ENCODE measurements at places on chromosomes 4 and X.

DNA sequence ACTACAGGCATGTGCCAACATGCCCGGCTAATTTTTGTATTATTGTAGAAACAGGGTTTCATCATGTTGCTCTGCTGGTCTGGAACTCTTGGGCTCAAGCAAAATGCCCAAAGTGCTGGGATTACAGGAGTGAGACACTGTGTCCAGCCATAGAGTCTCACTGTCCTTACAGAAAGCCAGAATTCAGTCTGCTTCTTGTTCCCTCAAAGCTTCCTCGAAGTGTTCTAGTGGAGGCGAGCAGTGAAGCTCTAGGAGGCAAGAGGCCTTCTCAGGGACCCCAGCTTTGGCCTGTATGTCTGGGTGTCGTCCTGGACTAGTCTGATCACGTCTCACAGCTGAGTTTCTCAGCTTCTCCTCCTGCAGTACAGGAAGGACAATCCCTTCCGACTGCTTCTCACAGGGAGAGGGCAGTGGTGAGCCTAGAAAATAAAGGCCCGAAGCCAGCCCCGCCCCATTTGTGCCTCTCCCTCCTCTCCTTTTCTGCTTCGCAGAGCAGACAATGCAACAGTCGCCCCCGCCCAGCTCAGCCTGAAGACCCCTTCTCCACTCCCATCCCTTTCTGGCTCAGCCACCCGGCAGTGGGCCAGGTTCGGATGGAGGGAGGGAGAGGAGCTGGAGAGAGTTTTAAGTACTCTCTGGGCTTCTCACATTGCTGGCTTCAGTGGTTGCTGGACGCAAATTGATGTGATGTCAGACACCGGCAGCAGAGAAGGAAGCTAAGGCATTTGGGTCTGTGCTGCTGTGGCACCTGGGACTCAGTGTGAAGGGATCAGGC is 11.1 kb upstream of the FAM3A start:
- peak; percentile 65 for DNase-seq

DNA sequence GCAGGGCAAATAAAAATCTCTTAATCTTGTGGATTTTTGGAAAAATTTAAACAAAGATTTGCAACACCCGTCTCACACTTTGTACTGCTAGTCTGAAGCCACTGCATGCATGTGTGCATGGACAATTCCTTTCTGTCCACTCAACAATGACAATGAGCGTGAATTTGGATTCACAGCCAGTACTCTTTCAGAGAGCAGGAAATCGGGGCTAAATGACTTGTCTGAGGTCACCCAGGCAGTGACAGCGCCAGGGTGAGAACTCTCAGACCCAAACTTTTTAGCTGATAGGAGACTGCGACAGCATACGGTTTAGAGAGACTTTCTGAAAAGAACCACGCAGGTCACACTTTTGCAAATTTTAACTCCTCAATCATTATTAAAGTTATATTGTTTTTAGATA is 90.9 kb downstream of the ZNF827 start:
- no peak for DNase-seq

DNA sequence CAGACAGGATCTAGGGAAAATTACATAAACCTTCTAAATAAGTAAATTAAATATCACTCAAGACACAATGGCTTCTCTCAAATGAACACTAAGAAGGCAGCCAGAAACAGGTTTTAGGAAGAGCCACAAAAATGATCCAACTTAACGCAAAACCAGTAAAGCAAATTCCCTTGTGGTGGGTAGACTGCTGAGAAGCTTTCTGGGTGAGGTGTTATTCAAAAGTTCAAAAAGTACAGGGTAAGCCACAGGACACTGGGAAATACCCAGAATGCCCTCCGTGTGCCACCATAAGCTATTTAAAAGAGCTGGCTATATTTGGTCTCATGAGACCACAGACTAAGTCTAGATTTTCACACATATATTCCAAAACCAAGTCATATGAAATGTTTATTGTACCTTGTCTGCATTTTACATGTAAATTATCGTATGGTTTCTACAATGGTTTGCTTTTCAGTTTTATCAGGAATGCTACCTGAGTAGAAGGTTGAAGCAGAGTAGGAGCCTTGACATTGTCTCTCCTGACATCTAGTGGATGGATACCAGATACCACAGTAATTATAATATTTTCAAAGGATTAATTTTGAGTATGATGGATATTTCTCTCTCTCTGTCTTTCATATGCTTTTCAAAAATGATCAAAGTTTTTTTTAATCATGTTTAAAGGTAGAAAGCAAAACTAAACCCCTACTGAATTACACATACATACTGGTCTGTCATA is 109.3 kb upstream of the KLHL13 start:
- no peak for DNase-seq

- no peak for DNase-seq
These were observed 77.1 kb upstream of the LSM6 start for GRCh38 chr4:146098397-146098796.

DNA sequence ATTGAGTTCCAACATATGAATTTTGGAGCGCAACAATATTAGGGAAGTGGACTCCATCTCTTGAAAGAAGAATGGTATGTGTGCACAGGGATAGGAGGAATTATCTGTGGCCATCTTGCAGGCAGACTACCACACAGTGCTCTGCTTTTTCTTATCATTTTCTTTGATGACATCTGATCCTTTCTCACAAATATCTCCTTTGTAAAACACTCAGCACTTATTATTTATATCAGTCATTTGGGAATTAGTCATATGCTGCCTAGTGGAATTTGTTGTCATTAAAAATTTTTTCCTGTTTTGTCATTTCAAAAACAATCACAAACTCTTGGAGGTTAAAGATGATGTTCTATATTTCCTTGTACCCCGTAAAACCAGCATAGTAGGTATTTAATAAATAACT is 444.3 kb upstream of the ATOH1 start:
- no peak for DNase-seq

DNA sequence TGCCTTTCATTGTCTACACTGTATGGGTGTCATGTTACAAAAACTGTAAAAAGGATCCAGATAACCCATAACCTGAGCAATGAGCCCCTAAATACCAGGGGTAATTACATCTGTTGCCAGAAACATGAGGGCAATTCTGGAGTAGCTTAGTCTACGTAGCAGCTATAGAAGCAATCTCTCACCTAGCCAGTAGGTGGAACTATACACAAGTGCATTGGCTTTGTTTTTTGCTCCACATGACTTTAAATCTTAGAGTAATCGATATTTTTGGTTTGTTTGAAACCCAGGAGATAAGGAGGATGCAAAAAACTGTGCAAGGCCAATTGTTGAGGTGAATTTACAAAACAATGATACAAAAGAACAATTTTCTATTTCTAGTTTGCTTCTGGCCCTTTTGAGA is 57.5 kb downstream of the GPR82 start:
- no peak for DNase-seq

DNA sequence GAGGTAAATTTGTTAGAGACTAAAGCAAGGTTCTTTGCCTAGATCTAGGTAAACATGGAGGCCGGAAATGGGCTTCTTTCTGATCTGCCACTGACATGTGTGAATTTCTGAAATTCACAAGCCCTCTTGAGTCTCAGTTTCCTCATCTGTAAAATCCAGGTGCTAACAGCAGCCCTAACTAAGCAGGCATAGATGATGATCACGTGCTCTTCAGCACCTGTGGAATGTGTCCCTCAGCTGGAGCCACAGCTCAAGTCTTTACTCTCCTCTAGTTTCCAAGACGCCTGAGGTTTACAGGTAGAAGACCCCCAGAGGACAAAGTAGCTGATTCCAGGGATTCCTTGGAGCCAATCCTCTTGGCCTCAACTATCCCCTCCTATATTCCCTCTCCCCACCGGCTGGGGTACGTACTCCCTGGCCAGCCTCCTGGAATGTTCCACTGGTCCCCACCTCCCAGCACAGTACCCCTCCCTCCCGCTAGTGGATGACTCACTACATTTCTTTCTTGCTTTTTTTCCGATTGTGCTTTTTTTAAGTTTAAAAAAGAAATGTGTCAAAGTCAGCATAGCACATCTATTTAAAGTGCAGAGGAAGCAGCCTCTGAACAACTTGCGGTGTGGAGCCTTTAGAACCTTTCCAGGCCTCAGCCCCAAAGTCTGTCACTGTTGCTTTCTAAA is 98.4 kb downstream of the PHKA2 start:
- no peak for DNase-seq

GRCh38 chrX:26070882-26071281 is 67.3 kb upstream of the MAGEB18 start:
- no peak for DNase-seq

GRCh38 chr4:5952975-5953951 is 60.4 kb upstream of the CRMP1 start:
- DNase-seq: no peak

Measured in activated naive CD4-positive, alpha-beta T cell treated with anti-CD3 and anti-CD28 coated beads, Interleukin-2, amount 50 U/mL, for 16 hours (primary cell).